ENCODE measurements at places on chromosomes 3 and 15.

DNA sequence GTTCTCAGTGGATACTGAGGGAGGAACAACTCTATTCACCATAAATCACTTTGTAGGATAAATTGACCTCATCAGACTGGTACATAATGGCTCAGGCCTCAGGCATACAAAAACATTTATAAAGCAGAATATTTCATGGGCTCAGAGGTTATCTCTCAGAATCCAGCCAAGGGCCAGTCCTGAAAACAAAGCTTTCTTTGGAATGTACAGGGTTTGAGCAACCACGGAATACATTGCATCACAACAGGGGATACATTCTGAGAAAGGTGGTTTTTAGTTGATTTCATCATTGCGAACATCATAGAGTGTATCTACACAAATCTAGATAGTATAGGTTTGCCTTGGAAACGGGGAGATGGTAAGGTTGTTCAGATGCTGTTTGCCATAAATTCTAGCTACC lies 33.4 kb upstream of the CTDSPL2 start:
- DNase-seq = no peak

- no peak for DNase-seq
Measured at GRCh38 chr3:78668302-78668701, 1099.5 kb downstream of the ROBO1 start.

DNA sequence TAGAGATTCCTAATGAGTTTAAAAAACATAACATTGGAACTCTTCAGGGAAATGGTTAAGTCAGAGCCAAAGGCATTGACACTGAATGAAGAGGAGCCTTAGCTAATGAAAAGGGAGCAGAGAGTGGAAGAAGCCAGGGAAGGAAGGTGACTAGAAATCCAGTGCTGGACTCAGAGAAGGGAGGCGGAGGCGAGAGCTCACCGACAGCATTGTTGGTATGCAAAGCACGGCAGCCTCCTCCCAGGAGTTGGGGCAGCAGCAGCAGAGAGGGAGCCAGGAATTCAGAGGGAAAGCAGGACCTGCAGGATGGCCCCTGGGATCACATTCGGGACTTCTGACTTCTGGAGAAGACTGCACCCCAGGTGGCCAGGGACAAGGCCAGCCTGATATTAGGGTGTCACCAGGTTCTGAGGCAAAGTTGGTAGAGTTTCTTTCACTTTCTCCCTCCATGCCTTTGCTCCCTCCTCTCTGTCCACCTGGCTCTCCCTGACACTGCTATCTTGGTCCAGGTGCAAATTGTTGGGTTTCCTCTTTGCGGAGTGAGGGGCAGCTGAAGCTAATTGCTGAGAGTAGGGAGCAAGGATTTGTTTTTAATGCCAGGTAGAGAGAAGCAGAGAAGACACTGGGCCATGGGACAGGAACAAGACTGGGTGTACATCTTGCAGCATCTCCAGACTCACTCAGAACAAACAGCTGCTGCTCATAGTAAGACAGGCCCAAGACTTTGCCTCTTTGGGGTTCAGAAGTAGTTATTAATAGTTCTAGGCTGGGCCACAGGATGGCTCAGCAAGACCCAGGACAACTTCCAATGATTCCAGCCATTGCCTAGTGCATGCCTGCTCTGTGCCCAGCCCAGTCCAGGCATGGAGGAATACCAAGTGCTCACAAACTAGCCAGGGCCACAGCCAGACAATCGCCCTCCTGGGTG lies 157.9 kb downstream of the TLE3 start:
- DNase-seq = no peak

- DNase-seq = no peak
Measured at GRCh38 chr3:167750272-167750971, 14.9 kb downstream of the SERPINI1 start.

DNA sequence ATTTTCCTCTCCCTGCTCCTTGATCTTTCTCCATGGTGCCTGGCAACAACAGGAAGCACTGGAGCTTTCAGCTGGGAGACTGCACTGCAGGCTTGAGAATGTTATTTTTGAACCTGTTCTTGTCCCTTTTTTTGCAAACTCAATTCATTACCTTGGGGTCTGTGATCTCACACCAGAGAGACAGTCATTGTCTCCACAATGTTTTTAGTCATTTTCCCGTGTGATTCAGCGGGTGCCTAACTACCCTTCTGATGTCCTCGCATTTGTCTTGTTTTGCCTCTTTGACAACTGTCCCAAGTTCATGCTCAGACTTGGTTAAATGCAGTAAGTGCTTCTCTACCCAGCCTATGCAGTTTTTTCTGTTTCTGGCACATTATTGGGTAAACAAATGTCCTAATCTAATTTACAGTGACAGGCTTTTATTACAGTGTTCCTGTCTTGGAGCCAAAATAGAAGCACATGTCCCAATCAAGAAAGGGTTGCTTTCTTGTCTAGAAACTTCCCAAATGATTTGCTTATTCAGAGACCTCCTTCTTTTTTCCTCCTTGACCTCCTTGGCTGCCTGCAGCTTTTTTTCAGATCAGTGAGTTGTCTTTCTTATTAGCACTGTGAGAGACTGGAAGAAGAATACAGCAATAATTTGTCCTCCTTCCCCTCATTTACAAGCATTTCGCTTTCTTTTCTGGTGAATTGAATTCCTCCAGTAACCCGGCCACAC lies 162.4 kb downstream of the NSUN3 start:
- DNase-seq = peak; percentile 33
